T-helper 17 cell (primary cell): ENCODE measurements at places on chromosomes 7 and 10. TPM values are rescaled to one million over a fixed set of nuclear protein-coding genes. Genes with fewer than 3 reads are reported as not detected.

GARIN1A gene
- total RNA-seq: 1.4 TPM

- no peaks in the 10 kb centered on the region for H3K27me3 ChIP-seq
- no peak for DNase-seq
- H3K4me1 ChIP-seq: peaks cover 6% of the 10 kb centered on the region
These were observed 83.5 kb downstream of the ST7 start for GRCh38 chr7:117036836-117037235.

GRCh38 chr7:74138334-74138867, 35.8 kb upstream of the EIF4H start:
- peaks cover 2% of the 10 kb centered on the region for H3K36me3 ChIP-seq
- no peak overlapping the region for H3K27ac ChIP-seq
- H3K4me1 ChIP-seq: peaks cover 2% of the 10 kb centered on the region
- no peak for DNase-seq
- H3K27me3 ChIP-seq: no peaks in the 10 kb centered on the region

- H3K4me3 ChIP-seq: no peak overlapping the region
- no peaks in the 10 kb centered on the region for H3K27me3 ChIP-seq
- DNase-seq: no peak
- peaks cover 3% of the 10 kb centered on the region for H3K4me1 ChIP-seq
These were observed 157.4 kb downstream of the SKIDA1 start for GRCh38 chr10:21368022-21368582.

DNA sequence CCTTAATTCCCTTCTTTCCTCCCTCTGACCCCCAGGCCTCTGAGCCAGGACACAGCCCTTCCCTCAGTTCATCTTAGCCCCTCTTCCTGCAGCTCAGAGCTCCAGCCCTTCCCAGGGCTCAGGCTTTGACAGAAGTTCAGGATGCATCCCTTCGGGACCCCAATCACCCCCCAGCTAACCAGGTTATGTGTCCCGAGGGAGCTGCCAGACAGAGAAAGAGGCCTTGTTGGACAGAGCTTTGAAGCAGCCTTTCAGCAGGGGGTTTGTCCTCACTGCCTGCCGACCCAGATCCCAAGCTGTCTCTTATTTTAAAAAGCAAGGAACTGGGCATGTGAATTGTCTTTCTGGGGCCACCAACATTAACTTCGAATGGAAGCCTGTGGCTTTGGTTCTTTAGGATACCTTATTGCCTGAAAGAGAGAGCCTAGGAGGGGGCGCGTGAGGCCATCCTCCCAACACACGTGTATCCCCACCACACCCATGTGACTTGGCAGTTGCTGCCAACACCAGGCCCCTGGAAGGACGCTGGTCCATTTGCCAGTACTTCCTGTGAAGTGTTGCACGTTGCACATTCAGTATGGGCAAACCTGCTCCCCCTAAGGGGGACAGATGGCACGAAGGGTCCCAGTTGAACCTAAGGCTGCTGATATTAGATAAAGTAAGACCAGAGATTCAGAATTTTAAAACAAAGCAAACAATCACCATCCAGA, 858 bp downstream of the CCDC136 start:
- peaks cover 16% of the 10 kb centered on the region for H3K4me1 ChIP-seq
- H3K36me3 ChIP-seq: peaks cover 4% of the 10 kb centered on the region
- no peak overlapping the region for H3K27ac ChIP-seq
- peak overlapping the region; percentile 91 for H3K4me3 ChIP-seq

- DNase-seq: no peak
- H3K27me3 ChIP-seq: peaks cover 24% of the 10 kb centered on the region
- no peaks in the 10 kb centered on the region for H3K36me3 ChIP-seq
- no peak overlapping the region for H3K4me3 ChIP-seq
- no peak overlapping the region for H3K27ac ChIP-seq
These were observed 6.7 kb downstream of the KIAA1217 start for GRCh38 chr10:24215603-24216002.

DNA sequence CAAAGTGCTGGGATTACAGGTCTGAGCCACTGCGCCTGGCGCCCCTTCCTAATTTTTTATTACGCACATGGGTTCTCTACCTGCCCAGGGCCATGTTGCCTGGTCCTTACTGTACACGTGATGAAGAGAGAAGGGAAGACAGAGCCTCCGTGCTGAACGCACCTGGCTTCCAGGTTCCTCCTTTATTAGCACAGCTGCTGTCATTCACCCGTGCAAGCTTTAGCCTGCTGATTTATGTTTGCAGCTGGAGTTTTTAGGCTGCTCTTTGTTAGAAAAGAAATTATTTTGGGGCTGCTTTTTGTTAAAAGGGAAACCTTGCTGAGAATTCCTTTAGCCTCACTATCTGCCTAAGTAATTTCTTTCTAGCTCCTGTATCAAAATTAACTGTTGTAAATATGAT, 417.0 kb downstream of the CALN1 start:
- no peaks in the 10 kb centered on the region for H3K36me3 ChIP-seq
- DNase-seq: no peak
- no peak overlapping the region for H3K27ac ChIP-seq
- no peak overlapping the region for H3K4me3 ChIP-seq

- no peak overlapping the region for H3K4me3 ChIP-seq
- H3K27ac ChIP-seq: no peak overlapping the region
- H3K4me1 ChIP-seq: peaks cover 4% of the 10 kb centered on the region
- no peaks in the 10 kb centered on the region for H3K36me3 ChIP-seq
- DNase-seq: no peak
- H3K27me3 ChIP-seq: peaks cover 5% of the 10 kb centered on the region
These were observed 80.9 kb upstream of the DYNC1I1 start for GRCh38 chr7:95691464-95691863.

GRCh38 chr10:59857049-59857448, 49.3 kb downstream of the CCDC6 start:
- H3K4me3 ChIP-seq: no peak overlapping the region
- H3K36me3 ChIP-seq: peaks cover 4% of the 10 kb centered on the region
- H3K27me3 ChIP-seq: no peaks in the 10 kb centered on the region
- H3K4me1 ChIP-seq: peaks cover 51% of the 10 kb centered on the region
- DNase-seq: no peak
- H3K27ac ChIP-seq: no peak overlapping the region

C10orf67 gene
- 0.26 TPM for total RNA-seq

DNA sequence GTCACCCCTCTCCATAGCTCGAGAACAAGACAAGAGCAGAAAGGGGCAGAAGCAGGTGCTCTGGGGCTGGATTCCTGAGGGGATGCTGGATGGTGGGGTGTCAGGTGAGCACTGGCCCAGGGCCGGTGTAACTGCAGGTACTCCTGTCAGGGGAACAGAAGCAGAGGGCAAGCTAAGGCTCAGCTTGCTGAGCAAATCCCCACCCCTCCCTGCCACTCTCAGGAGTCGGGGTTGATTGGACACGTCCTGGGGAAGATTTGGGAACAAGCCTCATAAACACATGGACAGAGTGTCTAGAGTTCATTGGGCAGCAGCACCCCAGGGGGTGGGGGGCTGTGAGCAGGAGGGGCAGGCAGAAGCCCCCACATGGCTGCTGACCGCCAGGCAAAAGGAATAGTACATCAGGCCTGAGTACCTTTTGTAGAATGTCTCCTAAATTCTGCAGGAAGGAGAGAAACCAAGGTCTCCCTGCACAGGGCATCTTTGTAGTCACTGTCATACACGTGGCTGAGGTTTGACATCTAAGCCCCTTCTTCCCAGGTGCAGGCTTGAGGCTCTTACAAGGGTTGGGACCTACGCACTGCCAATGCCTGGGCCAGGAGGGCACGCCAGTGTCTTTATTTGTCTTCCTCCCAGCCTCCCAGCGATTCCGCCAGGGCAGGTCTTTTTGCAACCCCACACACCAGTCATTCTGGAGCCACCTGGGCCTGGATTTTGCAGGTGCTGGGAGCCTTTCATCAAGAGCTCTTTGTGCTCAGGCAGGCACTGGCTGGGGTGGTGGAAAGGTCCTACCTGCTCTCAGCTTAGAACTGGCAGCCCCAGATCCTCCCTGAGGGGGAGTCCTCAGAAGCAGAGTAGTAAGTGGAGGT, 2.8 kb downstream of the CALML3 start:
- H3K27me3 ChIP-seq: peaks cover 8% of the 10 kb centered on the region
- peaks cover 2% of the 10 kb centered on the region for H3K36me3 ChIP-seq
- no peak overlapping the region for H3K27ac ChIP-seq
- DNase-seq: no peak

GRCh38 chr10:88082391-88082790, 219.0 kb downstream of the PTEN start:
- no peaks in the 10 kb centered on the region for H3K36me3 ChIP-seq
- H3K4me3 ChIP-seq: no peak overlapping the region
- peaks cover 4% of the 10 kb centered on the region for H3K4me1 ChIP-seq
- no peak for DNase-seq
- peak overlapping the region; percentile 56 for H3K27ac ChIP-seq
- H3K27me3 ChIP-seq: no peaks in the 10 kb centered on the region

DNA sequence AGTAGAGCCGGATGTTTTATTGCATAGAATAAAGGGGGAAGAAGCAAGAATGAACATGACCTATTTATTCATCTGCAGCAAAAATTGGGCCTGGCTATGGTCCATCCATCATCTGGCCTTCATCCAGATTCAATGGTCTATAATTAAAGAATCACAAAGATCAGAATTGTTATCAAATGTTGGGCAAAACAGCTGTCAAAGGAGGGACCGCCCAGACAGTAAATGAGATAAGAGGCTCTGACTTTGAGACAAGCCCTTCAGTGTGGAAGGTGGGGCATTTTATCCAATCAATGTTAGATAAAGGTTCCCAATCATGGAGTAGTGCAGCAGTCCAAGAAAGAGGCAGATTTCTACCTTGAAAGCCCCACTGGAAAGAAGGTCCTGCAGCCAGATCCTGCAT, 153.5 kb downstream of the PARD3 start:
- no peak overlapping the region for H3K4me3 ChIP-seq
- DNase-seq: no peak
- no peaks in the 10 kb centered on the region for H3K36me3 ChIP-seq
- peaks cover 2% of the 10 kb centered on the region for H3K4me1 ChIP-seq
- H3K27ac ChIP-seq: no peak overlapping the region

CREB5 gene
- 0.81 TPM for total RNA-seq

COL13A1 gene
- total RNA-seq: not detected

DNA sequence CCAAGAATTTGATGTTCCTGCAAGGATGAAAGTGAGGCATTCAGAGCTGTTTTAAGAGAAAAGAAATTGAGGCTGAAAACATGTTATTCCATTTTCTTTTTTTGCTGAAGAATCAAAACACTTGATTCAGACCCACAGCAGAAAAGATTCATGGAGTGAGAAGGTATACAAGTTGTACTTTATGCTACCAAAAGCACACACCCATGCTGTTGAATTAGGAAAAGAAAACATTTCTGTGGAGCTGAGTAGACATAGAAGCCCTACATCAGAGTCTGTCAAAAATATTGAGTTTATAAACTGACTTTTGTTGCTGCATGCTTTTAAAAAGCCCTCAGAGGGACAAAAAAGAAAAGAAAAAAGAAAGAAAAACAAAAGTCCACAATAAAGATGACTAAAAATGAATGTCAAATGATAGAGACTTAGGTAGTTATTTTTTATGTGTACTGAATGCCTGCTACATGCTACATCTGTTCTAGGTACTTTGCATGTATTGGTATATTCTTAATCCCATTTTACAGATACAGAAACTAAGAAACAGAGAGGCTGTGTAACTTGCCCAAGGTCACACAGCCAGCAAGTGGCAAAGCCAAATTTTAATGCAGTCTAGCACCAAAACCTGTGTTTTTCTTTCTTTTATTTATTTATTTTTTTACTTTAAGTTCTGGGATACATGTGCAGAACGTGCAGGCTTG, 71.7 kb upstream of the PALS2 start:
- H3K27me3 ChIP-seq: peaks cover 28% of the 10 kb centered on the region
- no peaks in the 10 kb centered on the region for H3K4me1 ChIP-seq

GRCh38 chr10:34669079-34669478, 146.0 kb downstream of the PARD3 start:
- no peaks in the 10 kb centered on the region for H3K36me3 ChIP-seq
- no peak overlapping the region for H3K4me3 ChIP-seq
- peaks cover 2% of the 10 kb centered on the region for H3K4me1 ChIP-seq
- no peak for DNase-seq
- H3K27me3 ChIP-seq: peaks cover 30% of the 10 kb centered on the region

- H3K4me1 ChIP-seq: peaks cover 10% of the 10 kb centered on the region
- no peaks in the 10 kb centered on the region for H3K27me3 ChIP-seq
- peak overlapping the region; percentile 8 for H3K27ac ChIP-seq
- peaks cover 7% of the 10 kb centered on the region for H3K36me3 ChIP-seq
These were observed 17.6 kb downstream of the SLC25A40 start for GRCh38 chr7:87858417-87859100.

DNA sequence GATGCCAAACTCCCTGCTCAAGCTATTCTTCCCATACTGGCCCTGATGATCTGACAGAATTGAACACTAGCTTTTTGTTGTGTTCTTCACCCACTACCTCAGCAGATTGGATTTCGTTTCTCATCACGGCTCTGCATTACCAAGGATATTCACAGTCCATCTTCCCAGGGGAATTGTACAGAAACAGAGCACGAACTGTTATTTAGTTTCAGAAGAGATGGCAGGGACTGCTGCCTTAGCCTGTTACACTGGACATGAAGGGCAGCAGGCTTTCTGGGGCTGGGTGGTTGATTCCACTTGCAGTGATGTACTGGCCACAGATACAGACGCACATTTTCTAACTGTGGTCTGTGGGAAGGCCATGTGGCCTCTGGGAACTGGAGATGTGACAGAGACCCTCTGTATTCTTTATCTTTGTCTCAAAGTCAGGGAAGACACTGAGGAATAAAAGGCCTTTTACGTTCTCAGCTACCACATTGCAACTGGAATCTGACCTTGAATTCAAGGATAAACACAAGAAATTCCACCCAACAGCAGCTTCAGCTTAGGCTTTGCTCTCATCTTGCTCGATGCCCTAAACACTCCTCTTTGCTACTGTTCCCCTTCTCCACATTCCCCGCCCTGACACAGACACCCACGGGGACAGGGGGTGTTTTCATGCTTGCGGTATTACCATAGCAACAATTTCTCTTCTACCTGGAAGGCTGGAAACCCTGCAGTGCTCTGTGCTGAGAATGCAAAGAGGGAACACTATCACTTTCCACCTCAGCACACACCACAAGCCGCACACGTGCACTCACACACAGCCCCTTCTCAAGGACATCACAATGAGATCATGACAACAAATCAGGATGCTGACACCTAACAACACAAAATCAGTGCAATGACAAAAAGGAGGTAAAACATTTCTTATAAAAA, 81.7 kb downstream of the RNF216 start:
- DNase-seq: peak; percentile 70
- peak overlapping the region; percentile 99 for H3K27ac ChIP-seq
- peak overlapping the region; percentile 86 for H3K4me3 ChIP-seq
- peaks cover 63% of the 10 kb centered on the region for H3K4me1 ChIP-seq
- H3K36me3 ChIP-seq: peaks cover 8% of the 10 kb centered on the region

- peaks cover 16% of the 10 kb centered on the region for H3K4me1 ChIP-seq
- no peak for DNase-seq
These were observed 310.6 kb downstream of the FRMD4A start for GRCh38 chr10:14020037-14020664.

FGL2 gene
- total RNA-seq: 5.1 TPM

DNA sequence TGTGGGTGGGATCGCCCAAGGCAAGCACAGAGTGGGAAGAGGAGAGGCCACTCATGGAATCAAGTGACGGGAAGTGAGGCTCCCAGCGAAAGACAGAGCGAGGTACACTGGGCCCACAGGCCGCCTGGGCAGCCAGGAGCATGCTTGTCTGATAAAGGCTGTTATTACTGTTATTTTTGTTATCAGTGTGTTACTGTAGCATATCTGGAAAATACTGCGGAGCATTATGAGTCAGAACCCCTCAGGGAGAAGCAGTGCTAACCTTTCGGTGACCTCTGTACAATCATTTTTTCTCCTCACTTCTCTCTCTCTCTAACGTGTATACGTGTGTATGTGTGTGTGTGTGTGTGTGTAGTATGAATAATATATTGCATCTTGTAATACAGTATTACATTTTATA, 3.8 kb upstream of the TCERG1L start:
- H3K4me3 ChIP-seq: no peak overlapping the region
- peaks cover 60% of the 10 kb centered on the region for H3K27me3 ChIP-seq
- no peak overlapping the region for H3K27ac ChIP-seq
